Activated CD8-positive, alpha-beta memory T cell treated with anti-CD3 and anti-CD28 coated beads for 4 hours (primary cell): ENCODE measurements at places on chromosomes 12 and 14.

GRCh38 chr12:129589503-129589902 lies 314.3 kb downstream of the TMEM132D start:
- no peak for DNase-seq

DNA sequence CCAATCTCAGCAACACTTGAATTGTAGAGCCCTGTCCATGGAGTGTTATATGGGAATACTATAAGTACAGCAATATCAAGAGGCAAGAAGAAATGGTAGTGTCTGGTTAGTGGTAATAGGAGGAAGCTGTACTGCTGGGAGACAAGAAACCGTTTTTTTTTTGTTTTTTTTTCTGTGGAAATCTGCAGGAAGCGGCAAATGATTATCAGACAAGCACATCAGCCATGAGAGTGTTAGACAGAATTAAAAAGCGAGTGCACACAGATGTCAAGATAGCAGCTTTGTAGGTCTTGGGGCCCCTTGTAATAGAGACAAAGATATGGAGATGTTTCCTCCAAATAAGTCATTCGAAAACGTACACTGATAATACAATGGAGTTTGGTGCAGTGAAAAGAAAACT lies 6.7 kb downstream of the TESPA1 start:
- no peak for DNase-seq

DNA sequence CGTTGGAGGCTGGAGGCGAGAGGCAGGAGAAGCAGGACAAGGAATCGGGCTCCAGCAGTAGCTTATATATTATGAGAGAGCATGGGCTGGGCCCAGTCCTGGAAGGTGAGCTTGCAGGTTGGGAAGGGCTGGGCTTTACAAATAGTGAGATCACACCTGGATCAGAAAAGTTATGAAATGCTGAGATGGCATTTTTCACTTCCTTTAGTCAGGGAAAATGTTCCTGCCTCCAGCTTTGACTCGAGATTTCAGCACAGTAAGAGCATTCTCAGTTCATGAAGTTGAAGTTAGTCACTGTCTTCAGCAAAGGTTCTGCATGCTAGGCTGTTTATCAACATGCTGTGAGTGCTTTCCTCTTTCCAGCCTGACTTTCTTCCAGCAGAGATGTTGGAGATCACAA lies at the start of gene KRT6C:
Gene KRT6C, minus strand, starts transcription at position 38 of the 400 bp plus-strand sequence. CDS start 68 bp downstream, outside the sequence.
- DNase-seq, result no peak

GRCh38 chr12:124566997-124567672 lies at the start of gene NCOR2:
Gene NCOR2, minus strand, starts transcription at chr12:124567612. Its CDS starts 72,361 bp downstream, at chr12:124495251.
- peak; percentile 31 for DNase-seq

DNA sequence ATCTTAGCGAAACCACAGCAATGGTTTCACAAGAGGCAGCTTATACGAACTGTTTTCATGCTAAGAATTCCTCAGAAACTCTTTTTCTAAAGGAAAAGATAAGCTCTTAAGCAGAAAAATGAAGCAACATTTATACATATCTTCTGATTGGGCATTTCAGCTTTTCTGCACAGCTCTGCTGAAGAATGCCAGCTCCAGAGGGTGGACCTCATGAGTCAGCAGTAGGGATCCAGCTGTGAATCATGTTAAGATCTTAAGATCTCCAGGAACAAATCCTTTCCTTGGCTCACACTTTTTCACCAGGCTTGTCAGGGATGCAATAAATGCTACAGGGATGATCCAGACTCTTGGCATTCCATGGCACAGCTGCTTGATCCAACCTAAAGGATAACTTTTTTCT lies 477.1 kb upstream of the CCDC196 start:
- no peak for DNase-seq

- DNase-seq, result no peak
Measured at GRCh38 chr14:26531894-26532293, 65.9 kb downstream of the NOVA1 start.

DNA sequence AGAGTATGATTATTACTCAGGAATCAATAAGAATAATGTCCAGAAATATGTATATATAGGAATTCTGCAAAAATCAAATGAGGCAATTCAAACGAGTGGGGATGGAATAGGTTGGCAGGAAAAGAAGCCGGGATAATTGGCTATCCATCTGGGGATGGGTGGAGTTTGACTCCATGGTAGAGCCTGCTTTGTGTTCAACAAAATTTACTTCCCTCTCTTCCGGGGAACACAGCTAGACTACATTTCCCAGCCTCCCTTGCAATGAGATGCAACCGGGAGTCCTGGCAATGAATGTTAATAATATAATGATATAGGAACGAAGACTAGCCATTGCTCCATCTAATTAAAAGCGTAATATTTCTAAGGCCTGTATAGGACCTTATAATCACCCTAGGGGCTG lies 146.6 kb downstream of the EFCAB11 start:
- DNase-seq, result no peak

- DNase-seq, result no peak
Measured at GRCh38 chr14:104978746-104979691, 845 bp upstream of the AHNAK2 start.

- DNase-seq, result no peak
Measured at GRCh38 chr14:77098529-77099353, 683 bp downstream of the CIPC start.
